ENCODE measurements at places on chromosomes 1 and 21.

- DNase-seq = no peak
These were observed 112.8 kb downstream of the MRPS6 start for GRCh38 chr21:34186109-34186719.

- DNase-seq = no peak
These were observed 52.2 kb downstream of the STX6 start for GRCh38 chr1:180970333-180971079.

GRCh38 chr1:3152143-3152542, 83.1 kb downstream of the PRDM16 start:
- DNase-seq = no peak

GRCh38 chr1:18192974-18193373, 85.4 kb downstream of the IGSF21 start:
- no peak for DNase-seq

DNA sequence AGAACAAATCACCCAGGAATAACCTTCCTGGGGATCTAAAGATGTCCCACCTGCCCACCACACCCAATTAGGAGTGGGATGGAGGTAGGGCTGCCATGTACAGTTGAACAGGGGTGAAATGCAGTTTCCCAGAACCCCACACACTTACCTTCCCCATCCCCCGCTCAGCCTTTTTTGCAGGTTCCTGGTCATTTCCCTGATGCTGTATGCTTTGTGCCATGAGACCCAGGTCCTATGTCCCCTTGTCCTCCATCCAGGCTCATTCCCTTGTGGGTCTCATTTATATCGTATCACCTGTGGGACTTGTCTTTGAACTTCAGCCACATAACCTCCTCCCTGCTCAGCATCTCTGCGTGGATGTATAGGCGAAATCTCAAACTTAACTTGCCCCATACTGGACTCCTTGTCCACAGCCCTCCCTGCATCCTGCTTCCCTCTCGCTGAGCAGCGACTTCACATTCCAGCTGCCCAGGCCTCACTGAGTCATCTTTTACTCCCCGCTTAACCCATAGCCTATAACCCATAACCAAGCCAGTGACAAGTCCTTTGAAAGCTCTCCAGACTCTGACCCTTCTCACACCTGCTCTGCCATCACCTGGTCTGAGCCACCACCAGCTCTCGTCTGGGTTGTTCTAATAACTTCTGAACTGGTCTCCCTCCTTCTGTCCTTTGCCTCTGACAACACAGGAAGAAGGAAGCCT, 4.7 kb downstream of the LDLRAD2 start:
- DNase-seq = no peak

DNA sequence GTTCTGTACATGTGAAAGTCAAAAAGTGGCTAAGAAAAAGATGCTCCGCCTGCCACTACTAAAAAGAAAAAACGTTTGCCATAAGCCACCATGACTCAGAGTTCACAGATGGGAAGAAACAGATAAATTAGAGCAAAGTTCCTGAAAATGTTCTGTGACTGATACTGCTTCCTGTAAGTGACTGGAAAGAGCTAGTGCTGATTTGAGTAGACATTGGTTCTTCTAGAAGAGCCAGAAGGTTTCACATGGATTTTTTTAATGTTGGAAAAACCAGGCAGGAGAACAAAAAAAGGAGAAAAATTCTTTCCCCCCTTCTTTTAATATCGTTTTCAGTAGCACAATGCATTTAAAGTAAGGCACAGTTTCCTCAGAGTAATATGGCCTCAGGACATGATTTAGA, 221.4 kb downstream of the HLX start:
- DNase-seq = no peak

- no peak for DNase-seq
These were observed 2.0 kb downstream of the COL18A1 start for GRCh38 chr21:45406801-45407628.

Data from KG1 (cell line).